ENCODE measurements at places on chromosomes 6 and 20.

- peak; percentile 34 for DNase-seq
These were observed 630.3 kb upstream of the MAN1A1 start for GRCh38 chr6:119979862-119980261.

GRCh38 chr6:19356692-19357091, 480.5 kb upstream of the ID4 start:
- no peak for DNase-seq

DNA sequence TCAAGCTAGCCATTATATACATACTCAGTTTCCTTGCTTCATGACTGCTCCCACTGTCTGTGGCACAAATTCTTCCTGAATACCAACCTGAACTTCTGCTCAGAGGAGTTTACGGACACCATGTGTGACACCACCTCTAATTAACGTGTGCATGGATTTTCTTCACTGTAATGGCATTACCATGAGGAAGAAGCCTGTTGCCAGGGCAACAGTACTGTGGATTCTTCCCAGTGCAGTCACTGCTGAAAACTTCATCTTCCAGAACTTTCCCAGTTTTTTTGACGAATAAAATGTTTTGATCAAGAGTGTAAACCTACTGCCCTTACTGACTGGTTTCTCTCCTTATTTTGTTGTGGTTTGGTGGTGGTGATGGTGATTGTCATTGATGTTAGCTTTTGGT, 444.3 kb upstream of the NRSN1 start:
- DNase-seq: no peak

DNA sequence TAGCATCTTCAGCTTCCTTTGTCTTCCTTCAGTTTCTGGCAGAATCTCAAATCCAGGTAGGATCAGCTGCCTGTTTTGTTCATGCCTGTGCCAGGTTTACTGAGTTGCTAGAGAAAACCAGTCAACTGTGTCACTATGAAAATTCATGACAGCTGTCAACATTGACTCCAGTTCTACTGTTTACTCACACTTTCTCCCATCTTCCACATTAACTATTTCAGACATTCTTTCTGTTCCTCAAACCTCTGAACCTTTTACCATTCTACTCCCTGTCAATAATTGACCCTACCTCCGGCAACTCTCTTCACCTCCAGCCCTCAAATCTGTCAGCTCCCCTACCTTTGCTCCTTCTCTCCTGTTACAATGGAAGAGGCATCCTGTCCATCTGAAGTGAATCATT, 8.5 kb downstream of the ENPP4 start:
- no peak for DNase-seq

GRCh38 chr6:157196391-157196790, 126.9 kb downstream of the TMEM242 start:
- DNase-seq: no peak

DNA sequence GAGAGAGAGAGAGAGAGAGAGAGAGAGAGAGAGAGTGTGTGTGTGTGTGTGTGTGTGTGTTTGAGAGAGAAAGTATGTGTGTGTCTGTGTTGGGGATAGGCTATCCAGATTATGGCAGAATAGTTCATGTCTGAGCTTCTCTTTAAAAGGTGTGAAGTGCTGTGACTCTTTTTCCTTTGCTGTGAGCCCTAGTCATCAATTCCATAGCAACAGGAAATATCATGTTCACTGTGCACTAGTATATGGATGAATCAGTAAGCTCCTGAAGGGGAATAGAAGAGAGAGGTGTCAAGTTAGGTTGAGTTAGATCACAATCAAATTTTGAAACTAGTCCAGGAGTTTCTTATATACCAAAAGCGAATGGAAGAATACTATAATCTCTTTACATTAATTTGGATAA, 318.7 kb downstream of the RFPL4B start:
- no peak for DNase-seq

DNA sequence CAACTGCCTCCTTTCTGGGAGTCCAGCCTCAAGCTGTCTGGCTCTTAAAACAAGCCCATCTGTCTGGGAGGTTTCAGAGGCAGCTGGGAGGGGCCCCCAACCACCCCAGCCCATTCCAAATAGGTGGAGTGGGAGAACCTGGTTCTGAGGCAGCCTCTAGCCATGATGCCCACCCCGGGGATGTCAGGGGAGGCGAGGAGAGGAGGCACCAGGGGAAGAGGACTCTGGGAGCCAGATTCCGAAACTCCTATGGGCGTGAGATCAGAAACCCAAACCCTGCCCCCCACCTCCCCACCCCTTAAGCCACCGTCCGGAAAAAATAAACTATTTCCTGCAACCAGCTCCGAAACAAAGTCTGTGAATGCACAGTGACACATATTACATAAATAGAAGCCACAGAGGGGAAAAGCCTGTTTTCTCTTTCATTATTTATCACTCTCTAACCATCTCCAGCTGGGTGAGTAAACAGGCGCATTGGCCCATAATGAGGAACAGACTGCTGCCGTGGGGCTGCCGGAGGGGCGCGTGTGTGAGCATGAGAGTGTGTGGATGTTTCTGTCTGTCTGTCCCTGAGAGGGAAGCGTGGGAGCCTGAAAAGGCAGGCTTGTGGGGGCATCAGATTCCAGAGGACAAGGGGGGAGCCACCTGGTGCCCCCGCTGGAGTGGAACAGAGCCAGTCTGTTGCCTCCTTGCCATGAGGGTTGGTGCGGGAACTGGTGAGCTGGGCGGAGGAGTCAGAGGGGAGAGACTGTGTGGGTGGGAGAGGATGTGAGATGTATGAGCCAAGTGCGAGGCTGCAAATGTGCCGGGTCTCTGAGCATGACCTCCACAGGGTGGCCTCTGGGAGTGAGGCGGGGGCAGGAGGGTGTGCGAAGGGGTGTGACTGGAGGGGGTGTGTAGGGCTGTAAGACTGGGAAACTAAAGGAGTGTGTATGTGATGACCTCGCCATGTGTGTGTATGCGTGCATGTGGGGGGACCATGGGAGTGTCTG, 14.3 kb upstream of the FOXP4 start:
- no peak for DNase-seq

- no peak for DNase-seq
These were observed 205.3 kb downstream of the EYA2 start for GRCh38 chr20:47099825-47100441.

DNA sequence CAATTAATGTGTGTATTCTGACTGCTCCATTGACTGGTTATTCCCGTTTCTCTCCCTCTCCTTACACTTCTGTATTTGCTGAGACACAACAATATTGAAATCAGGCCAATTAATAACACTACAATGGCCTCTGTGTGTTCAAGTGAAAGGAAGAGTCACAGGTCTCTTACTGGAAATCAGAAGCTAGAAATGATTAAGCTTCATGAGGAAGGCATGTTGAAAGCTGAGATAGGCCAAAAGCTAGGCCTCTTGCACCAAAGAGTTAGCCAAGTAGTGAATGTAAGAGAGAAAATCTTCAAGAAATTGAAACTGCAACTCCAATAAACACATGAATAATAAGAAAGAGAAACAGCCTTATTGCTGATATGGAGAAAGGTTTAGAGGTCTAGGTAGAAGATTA, 489.5 kb upstream of the CITED2 start:
- no peak for DNase-seq

DNA sequence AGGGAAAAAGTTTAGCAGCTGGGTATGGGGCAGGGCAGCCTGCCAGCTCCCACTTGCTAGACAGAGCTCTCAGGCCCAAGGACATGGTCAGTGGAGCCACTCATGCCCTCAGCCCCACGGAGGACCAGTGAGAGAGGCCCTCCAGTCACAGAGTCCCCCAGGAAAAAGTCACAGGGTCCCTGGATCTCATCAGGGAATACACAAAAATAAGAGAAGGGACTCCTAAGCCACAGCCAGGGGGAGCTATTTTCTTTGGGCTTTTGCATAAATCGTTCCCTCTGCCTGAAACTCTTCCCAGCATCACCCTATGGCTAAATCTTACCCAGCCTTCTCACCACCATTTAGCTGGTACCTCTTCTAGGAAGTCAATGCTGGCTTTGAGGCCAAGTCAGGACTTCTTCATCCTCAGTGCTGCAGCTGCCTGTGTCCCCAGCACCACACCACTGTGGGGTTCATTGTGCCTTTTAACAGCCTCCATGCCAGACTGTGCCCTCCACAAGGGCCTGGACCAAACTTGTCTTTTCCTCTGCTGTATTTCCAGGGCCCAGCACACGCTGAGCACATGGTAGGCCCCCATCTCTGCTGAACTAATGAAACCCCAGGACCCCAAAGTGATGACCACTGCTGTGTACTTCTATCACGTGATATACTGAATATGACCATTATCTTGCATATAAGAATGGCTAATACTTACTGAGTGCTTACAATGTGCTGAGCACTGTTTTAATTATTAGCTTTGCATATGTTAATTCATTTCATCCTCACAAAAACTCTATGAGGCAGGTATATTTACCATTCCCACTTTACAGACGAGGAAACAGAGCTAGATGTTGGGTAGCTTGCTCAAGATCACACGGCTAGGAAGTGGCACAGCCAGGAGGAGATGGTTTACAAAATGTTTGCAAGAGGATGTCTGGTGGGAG, 2.0 kb downstream of the ZNF335 start:
- DNase-seq: peak; percentile 70

- no peak for DNase-seq
These were observed 8.2 kb upstream of the BPIFB4 start for GRCh38 chr20:33071198-33071597.

DNA sequence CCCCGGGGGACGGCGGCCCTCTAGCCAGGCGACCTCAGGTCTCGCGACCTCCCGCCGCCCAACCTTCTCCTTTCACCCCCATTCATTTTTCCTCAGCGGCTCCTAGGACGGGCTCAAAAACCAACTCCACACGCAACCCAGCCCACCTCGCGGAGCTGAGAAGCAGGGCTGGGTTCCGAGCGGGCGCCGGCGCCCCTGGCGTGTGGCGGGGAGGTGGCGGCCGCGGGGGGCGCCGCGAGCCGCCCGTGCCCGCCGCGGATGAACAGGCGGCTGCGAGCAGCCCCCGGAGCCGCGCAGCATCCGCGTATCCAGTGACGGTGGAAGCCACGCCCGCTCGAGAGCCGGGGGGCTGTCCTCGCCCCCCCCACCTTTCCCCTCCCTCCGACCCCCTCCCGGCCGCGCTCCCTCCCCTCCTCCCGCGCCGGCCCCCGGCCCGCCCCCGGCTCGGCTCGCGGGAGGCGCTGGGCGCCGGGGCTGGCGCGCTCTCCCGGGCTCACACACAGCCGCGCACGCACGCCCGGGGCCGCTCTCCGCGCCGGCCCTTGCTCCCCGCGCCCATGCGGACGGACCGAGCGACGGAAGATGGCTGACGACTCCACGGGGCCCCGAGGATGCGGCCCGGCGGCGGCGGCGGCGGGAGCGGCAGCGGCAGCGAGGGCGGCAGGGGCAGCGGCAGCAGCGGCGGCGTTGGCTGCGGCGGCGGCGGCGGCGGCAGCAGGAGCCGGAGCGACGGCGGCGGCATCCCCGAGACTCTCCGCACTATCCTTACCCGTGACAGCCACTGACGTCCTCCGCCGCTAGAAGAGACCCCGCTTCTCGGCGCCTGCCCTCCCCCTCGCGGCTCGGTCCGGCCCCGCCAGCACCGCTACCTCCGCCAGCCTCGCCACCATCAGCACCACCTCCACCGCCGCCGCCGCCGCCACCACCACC, at the start of gene SOBP:
TSS of gene SOBP (plus strand) at position 482 of the 930 bp plus-strand sequence. CDS start 500 bp downstream, outside the sequence.
- DNase-seq: no peak

DNA sequence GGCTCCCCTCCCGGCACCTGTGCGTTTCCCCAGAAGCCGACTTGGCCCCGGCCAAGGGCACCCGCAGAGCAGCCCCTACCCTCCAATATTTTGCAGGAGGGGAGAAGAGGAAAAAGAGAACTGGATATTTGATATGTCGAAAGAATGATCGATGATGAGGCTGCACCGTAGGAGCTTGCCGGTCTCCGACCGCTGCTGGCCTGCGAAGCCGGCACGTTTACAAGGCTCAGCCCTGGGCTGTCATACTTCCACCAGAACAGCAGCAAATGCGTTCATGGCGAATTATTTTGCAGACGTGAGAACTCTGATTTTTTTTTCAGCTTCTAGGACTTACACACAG, 296.7 kb downstream of the TFAP2C start:
- no peak for DNase-seq

DNA sequence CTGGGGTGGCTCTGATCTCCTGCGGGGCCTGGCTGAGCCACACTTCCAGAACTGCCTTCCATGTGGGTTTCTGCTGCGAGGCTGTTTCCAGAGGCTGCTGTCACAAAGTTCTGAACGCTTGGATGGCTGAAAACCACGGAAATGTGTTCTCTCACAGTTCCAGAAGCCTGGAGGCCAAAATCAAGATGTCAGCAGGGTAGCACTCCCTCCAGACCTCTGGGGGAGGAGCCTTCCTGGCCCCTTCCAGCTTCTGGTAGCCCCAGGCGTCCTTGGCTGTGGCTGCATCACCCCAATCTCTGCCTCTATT, 23.7 kb upstream of the BMP7 start:
- no peak for DNase-seq

DNA sequence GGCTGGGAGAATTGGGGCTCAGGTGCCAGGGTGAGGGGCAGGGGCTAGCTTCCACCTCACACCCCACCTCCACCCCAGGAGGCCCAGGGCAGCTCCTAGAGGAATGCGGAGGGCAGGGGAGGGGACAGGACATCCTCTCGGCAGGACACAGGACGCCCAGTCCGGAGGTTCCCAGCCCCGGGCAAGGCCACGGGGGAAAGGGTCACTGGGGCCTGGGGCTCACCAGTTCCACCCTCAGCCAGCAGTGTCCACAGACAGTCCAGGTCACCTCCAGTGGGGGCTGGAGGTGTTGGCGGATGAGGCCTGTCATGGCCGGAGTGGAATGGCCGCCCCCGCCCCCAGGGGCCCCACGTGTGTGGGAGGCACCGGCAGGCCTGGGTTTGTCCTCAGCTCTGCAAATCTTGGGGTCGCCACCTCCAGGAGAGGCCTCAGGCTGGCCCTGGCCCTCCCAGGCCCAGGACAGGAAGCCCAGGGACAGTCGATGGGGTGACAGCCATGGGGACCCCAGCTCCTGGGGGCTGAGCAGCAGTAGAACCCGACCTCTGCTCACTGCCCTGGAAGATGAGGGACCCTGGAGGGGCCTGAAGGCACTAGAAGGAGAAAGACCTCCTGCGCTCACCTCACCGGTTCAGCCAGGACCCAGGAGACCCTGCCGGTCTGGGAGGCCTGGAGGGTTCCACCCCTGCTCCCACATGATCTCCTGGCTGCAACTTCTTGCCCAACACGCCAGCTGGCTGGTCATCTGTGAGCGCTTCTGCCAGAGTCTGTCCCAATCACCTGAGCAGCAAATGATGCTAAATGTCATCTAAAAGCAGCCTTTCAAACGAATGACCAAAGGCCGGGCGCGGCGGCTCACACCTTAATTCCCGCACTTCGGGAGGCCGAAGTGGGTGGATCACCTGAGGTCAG, 13.0 kb upstream of the ABHD16B start:
- no peak for DNase-seq
